ENCODE measurements at places on chromosomes 1 and 21. TPM values are rescaled to one million over a fixed set of nuclear protein-coding genes. Genes with fewer than 3 reads are reported as not detected.

Gene IL19
- polyA plus RNA-seq = 1.0 TPM

Gene NES
- 146 TPM for polyA plus RNA-seq

Gene TRIM58
- polyA plus RNA-seq = 1.0 TPM

Gene DDR2
- 22.2 TPM for polyA plus RNA-seq

Gene INKA2
- 2.2 TPM for polyA plus RNA-seq

GRCh38 chr1:215276582-215276981 is 194.0 kb downstream of the KCNK2 start:
- DNase-seq = no peak

DNA sequence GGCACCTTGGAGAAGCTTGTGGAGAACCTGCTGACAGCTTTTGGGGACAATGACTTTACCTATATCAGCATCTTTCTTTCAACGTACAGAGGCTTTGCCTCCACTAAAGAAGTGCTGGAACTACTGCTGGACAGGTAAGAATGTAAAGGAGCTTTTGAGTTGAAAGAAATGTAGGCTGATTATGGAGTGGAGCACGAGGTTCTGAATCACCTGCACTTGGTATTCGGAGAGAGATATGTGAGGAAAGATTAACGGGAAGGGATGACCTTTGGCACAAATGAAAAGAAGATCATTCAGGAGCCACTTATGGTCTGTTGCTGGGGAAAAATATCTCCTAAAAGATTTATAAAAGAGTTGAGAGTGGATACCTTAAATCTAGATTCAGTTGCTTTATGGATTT is 42.7 kb downstream of the RGL1 start:
- no peak for DNase-seq

GRCh38 chr1:205812271-205812877 is 624 bp downstream of the SLC41A1 start:
- peak; percentile 33 for DNase-seq

GRCh38 chr21:33847588-33848248 is 67.9 kb downstream of the ATP5PO start:
- no peak for DNase-seq

DNA sequence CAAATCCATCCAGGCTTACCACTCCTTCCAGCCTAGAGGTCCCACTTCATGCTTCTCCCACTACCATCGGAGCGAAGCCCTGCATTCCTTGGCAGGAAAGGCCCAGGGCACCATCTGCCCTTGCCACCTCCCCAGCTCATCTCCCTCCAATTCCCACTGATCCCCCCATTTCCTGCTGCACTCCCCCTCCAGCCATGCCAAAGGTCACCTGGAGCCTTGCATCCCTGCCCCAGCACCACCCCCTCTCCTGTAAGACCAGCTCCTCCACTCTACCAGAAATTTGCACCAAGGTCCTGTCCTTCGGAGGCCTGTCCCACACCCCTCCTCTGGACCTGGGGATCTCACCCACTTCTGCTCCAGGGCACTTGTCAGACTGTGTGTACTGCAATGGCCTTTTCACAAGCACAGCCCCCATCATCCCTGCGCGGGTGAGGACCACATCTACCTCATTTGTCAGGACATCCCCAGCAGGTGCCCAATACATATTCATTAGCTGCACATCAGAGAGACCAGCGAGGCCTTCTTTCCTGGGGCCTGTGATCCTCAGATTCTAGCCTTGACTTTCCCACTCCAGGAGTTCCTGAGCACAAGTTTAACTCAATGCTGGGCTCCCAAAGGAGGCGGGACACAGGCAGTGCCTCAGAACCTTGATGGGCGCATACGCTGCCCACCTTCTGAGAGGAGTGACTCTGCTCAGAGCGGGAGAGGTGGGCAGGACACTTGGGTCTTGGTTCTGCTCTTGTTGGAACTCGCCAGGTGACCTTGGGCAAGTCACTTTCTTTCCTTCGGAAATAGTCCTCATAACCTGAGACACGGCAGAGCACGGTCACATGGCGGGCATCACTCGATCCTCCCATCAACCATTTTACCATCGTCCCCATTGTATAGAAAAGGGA is 49.9 kb upstream of the EDN2 start:
- DNase-seq = no peak

DNA sequence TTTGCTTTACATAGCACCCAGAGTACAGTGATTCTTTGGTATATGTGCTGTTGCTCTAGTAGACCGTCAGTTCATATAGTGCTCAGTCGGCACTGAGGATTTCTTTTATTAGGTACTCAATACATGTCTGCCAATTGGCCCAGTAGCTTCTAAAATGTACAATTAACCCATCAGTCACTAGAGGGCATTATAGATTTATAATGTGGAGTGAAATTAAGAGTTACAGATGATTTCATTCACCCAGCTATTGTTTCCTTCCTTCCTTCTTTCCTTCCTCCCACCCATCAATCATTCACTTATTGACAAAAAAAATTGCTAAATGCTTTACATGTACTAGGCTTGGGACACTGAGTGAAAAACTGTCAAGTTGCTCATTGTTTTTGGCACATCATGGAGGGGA is 263.6 kb upstream of the USP24 start:
- DNase-seq = no peak

DNA sequence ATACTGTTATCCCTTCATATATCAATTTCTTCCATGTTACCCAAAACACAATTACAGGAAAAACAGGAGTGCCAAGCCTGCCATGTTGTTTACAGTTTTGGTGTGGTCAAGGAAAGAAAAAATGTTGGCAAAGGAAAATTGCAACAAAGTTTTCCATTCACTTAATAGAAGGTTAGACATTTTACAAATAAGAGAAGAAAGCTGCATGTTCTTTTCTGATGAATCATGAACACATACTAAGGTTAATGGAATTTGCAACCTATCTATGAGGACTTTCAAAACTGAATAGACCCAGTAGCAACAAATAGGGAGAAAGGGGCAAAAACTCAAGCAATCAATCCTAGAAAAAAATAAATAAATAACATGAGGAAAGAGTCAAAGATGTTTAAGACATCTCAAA is 556.7 kb downstream of the DPYD start:
- no peak for DNase-seq

DNA sequence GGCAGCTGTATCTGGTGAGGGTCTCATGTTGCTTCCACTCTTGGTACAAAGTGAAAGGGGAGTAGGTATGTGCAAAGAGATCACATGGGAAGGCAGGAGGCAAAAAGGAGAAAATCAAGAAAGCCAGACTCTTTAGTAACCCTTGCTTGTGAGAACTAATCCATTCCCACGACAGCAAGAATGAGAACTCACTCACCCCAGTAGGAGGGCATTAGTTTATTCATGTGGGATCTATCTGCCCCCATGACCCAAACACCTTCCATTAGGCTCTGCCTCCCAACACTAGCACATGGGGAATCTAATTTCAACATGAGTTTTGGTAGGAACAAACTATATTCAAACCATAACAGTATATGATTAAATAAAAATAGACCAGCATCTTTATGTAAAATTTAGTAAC is 57.6 kb downstream of the ZNHIT6 start:
- no peak for DNase-seq

DNA sequence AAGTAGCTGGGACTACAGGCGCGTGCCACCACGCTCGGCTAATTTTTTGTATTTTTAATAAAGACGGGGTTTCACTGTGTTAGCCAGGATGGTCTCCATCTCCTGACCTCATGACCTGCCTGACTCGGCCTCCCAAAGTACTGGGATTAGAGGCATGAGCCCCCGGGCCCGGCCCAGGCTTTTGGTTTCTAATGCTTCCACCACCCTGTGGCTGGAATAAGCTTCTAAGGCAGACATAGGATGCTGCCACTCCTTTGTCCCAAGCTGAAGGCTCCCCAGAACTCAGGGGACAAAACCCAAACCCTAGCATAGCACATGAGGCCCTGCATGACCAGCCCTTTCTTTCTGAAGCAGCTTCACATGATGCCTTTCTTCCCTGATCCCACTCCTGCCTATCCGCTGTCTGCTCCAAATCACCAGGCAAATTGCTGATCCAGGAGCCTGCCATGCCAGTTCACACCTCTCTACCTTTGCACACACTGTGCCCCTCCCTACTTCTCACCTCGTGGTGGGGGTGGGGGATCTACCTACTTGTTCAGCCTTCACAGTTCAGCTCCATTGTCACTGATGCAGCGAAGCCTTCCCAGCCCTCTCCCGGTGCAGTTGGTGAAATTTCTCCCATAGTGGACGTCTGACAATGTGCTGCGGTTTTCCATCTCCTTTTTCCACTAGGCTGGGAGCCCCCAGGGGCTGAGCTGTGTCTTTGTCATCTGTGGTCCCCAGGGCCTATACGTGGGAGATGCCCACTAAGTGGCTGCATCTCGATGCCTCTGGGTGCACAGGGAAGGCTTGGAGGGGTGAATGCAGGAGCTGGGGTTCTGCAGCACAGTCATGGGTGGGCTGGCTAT is 6.9 kb downstream of the PTPRU start:
- DNase-seq = no peak

DNA sequence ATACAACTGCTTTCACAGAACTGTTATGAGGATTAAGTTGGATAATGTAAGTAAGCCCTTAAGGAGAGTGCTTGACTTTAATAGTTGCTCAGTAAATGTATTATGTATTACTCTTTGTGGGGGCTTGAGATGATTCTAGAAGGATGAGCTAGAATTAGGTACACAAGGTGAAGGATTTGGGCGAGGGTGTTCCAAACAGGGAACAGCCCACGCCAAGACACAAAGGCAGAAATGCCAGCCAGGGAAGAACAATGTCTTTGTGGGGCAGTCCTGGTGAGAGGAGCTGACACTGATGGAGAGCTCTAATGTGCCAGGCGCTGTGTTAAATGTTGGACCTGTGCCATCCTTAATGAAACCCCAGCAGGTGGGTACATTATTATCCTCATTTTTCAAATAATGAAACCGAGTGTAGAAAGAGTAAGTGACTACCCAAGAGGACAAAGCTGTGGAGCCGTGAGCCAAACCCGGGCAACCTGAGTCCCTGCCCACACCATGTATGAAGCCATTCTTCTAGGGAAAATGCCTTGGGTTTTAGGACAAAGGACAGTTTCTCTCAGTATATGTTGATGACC is 362.4 kb downstream of the HHAT start:
- DNase-seq = no peak
